ENCODE measurements at places on chromosomes 4 and X.

DNA sequence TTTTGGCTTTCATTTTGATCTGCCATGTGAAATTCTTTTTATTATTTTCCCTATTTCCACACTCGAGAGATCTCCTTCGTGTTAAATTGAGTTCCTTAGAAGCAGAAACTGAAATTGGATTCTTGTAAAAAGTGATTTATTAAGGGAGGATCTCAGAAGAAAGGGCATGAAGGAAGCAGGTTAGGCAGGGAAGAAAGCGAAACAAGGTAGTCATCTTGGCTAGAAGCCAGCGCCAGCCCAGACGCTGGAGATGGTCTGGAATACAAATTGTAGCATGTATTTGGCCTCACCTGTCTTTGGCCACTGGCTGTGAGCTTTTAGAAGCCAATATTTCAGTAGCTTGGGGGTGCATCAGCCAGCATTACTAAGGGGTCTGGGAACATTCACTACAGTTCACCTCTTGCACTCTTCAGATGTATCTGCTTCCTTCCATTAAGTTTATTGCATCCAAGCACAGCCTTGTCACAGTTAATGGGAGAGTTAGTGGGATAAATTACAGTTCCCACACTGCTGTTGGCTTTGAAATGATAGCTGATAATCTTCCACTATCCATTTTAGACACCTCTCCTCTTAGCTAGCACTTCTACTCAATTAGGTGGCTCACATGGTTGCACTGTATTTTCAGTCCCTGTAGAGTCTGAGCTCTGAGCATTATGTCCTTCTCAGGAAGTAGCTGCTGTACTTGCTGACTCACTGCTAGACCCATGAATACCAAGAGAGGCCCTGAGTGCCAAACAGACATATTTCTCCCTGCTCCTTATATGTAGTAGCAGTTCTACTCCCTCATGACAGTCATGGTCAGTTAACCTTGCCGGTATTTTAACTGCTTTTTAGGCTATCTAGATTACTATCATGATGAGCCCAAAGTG is 14.6 kb downstream of the GRXCR1 start:
- no peak for DNase-seq

DNA sequence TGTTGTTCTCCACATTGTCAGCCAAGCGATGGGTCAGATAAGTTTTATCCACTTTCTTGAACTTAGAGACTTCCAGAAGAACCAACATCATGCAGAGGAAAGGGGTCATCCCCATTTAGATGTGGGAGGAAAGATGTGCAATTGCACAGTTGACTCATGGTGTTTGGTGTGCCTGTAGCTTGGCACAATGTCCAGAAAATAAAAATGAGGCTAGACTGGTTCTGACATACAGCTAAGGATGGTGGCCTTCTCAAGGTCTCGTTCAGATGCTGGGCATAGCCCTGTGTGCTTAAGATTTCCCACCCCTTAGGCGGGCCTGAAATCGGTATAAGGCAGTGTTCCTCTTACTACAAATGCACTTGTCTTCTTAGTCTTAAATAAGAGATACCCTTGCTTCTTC is 101.1 kb downstream of the PCDH7 start:
- DNase-seq: no peak

DNA sequence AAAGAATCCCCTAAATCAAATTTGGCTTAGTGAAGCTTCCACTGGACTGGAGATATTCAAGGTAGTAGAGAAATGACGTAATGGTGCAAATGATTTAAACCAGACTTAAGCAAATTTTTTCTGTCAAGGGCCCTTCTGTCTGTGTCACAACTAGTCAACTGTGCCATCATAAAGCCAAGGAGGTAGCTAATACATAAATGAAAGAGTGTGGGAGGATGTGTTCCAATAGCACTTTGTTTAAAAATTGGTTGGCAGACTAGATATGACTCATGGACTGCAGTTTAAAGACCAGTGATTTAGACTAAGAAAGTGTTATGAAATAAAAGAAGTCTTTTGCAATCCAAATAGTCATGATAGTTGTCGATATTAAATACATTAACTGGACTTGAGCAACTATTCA is 24.3 kb upstream of the TEX13C start:
- peak; percentile 0 for DNase-seq

- no peak for DNase-seq
Observed at GRCh38 chrX:119240356-119240755, 4.3 kb downstream of the PGRMC1 start.
